ENCODE measurements at places on chromosomes 6 and 20.

- DNase-seq, result no peak
Observed at GRCh38 chr20:39282619-39283092, 320.5 kb downstream of the DHX35 start.

GRCh38 chr20:32465092-32465900, 107.2 kb downstream of the ASXL1 start:
- no peak for DNase-seq

- DNase-seq, result no peak
Observed at GRCh38 chr6:36526066-36526465, 21.2 kb downstream of the STK38 start.

GRCh38 chr6:31791324-31792089, 4.0 kb downstream of the VARS1 start:
- peak; percentile 74 for DNase-seq

GRCh38 chr6:119187596-119187995, 109.1 kb upstream of the FAM184A start:
- DNase-seq, result no peak

DNA sequence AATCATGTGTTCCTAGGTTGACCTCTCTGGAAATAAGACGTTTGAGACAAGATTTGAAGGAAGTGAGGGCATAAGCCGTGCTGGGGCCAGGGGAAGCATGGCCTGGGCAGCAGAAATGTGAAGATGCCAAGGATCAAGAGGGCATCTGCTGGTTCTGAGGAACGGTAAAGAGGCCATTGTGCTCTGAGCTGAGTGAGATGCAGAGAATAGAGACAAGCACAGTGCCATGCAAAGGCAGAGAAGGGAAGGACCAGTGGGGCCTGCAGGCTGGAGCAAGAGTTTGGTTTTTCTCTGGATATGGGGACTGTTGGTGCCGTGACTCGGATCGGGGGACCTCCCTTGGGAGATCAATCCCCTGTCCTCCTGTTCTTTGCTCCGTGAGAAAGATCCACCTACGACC, 50.8 kb downstream of the SMPDL3A start:
- no peak for DNase-seq

- no peak for DNase-seq
Observed at GRCh38 chr20:10370091-10370887, 63.7 kb downstream of the MKKS start.
